ENCODE measurements at places on chromosomes 1 and 21.
A peak's percentile ranks its signal among the peaks of the same experiment; 100 is the strongest.

- no peak for DNase-seq
Measured at GRCh38 chr1:247942624-247943023, 6.0 kb upstream of the OR2L8 start.

DNA sequence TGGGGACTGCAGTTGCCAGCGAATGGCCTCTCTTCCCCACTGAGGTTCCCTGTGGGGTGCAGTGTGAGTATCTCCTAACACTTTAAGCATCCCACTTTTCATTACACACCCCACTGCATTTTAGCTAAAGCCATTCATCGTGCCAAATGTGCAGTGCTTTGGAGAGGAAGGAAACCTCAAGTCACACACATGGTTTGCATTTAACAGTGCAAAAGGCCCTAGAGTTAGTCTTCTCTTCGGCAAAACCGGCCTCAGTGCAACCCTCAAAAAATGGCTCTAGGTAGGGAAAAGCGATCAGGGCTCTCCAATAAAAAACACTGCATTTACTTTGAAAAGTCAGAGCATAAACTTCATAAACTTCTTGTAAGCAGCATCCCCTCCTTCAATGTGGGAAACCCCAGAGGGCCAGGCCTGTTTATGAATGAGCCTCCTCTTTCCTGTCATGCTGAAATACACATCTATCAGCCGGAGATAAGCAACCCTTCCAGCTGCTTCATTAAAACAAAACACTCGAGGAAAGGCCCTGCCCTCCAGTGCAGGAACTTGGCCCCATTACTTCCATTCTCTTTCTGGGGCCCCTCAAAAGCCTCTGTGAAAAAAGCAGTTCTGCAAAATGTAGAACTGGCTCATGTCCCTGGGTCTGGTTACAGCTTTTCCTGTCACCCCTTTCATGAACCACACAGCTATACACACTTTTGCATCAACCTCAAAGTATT, 184.0 kb downstream of the CDC7 start:
- no peak for DNase-seq

DNA sequence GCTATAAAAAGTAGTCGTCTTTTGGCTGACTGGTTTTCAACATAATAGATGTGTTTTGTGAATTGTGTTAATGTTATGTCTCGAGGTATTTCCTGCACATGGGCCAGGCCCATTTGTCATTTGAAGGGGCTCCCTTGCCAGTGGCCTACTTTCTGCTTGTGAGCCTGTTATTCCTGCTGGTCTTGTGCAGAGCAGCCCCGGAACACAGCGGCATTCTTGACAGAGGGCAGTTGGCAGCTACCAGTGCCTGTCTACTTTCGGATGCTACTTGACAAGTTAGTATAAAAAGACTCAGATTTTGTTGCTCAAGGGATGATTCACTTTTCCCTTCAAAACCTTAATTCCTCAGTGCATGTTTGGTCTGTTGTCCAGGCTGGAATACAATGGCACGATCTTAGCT, 28.5 kb downstream of the PGM1 start:
- peak; percentile 29 for DNase-seq

DNA sequence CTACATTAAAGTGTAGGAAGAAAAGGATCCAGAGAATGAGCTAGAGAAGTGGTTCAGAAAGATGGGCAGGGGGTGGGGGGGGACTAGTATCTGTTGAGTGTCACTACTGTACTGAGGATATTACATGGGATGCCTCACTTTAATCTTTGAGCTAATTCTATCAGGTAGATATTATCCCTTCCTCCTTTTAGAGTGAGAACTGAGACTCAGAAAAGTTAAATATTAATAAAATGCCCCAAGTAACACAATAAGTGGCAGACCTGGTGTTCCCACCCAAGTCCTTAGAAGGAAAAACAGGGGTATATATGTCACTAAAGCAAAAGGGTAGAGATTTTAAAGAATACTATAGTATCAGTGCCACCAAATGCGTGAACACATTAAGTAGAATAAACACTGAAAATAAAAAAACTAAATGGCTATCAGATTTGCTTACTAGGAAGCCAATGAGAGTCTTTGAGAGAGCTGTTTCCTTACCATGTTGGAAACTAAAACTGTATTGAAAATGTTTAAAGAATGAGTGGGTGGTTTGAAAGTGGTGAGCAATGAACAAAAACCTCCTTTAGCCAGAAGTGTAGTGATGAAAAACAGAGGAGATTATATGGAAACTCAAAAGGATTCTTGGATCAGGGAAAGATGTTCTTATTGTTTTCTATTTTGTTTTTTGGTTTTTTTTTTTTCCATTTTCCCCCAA, 230.8 kb downstream of the BARHL2 start:
- no peak for DNase-seq

- DNase-seq: no peak
Measured at GRCh38 chr1:9996624-9997582, at the start of gene RBP7. TSS of gene RBP7 (plus strand) at chr1:9997228. CDS start at chr1:9997259, 31 bp downstream.

- peak; percentile 55 for DNase-seq
Measured at GRCh38 chr1:51622455-51622913, 5.6 kb downstream of the OSBPL9 start.

- DNase-seq: no peak
Measured at GRCh38 chr1:22975694-22976093, 3.0 kb upstream of the LACTBL1 start.

DNA sequence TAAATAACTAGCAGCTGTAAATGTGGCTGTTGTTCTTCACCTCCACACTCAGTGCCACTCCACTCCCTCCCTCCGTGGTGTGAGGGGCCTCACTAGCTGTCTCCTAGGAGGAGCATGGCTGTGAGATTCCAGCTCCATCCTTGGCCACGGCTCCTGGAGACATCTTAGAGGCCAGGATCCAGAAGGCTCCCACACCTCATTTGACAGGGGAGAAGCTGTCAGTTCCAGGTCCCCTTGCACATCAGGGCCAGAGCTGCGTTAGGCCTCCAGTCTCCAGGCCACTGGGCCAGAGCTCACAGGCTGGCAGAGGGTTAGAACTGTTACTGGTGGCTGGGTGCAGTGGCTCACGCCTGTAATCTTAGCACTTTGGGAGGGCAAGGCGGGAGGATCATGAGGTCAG, 15.0 kb downstream of the PCSK9 start:
- no peak for DNase-seq

DNA sequence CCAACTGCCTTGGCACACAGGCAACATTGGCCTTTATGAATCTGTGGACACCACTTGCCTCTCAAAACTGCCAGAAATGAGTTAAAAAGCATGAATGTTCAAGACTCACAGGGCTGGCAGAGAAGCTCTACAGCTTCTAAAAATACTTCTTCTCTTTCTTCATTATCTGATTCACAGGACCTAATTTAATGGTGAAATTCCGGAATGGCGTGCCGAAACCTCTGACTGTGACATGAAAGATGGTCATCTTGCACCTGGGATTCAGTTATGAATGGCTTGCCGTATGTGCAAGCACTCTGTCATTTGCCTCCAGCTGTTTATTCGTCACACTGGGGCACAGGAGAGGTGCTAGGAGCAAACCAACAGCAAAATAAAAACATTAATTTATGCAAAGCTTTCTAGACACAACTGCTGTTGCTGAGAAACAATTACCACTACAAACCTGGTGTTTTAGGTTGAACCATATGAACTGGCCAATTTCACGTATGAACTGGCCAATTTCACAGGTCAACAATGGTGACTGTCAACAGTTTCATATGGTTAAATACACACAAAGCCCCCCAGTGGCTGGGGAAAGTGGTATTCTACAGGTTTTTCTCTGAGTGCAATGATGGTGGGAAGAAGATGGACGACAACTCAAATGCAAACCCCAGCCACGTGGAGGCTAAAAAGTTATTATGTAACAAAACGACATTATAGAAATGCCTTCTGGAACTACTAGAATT, 648.3 kb downstream of the KIF26B start:
- DNase-seq: no peak

DNA sequence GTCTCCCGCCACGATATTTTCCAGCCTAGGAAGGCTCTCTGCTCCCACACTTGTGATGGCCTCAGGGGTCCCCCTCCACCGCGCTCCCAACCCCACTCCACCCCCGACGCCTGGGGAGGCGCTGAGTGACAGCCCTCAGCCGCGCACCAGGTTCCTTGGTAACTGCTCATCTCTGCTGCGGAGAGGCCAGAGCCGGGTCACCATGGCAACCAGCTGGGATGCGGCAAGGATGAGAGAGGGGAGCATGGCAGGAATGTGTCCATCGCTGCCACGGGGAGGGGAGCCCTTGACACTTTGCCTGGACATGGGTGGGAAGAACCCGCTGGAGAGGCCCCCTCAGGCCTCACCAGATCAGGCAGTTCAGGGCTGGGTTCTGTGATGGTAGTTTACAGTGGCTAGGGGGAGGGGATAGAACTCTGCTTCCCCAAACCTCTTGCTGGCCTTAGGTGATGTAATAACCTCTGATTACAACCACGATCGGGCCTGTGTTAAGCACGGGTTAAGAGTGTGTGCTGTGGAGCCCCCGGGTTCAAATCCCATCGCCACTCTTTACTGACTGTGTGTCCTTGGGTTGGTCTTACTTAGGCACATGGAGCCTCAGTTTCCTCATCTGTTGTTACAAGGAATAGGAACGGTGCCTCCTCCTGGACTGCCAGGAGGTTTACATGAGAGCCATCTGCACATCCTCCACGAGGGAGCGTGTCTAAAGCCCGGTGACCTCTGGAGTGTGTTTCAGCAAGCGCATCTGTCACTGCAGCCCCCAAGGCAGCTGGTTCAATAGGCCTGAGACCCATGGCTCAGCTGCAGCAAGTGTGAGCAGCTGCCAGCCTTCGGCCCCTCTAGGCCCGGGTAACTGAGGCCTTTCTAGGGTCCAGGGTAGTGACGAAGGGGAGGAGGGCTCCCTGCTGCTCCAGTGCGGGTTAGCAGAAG, 6.3 kb downstream of the KIF17 start:
- DNase-seq: no peak

DNA sequence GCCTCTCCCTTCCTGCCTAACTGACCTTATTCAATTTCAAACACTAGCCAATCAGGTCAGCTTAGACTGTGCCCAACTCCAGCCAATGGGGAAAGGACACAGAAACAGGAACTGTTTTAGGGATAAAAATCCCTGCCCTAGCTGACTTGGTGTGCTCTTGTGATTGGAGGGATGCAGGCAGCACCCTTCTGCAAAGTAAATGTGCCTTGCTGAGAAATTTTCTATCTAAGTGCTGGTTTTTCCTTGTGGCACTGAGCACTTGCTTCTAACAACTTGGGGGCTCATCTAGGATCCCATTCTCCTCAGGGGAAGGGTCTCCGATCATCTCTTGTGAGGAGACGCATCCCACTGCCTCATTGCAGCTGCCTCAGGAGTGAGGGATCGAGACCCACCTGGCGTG, 10.7 kb upstream of the CD2 start:
- no peak for DNase-seq

DNA sequence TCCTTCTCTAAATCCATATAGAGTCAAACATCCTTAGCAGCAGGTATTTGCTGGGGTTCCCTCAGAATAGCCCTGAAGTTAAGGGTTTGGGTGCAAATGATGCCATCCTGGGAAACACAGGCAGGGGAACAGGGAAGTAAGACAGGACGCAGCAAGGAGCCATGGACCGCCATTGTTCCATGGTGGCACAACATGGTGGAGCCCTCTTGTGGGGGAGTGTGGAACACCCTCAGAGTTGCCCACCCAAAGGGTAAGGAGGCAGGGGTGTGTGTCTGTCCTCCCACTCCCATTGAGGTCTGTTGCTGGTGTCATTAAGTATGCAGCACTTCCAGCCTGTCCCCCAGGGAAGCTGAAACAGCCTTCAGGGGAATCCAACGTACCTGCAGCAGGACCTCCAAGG, 20.4 kb upstream of the RCAN1 start:
- no peak for DNase-seq

DNA sequence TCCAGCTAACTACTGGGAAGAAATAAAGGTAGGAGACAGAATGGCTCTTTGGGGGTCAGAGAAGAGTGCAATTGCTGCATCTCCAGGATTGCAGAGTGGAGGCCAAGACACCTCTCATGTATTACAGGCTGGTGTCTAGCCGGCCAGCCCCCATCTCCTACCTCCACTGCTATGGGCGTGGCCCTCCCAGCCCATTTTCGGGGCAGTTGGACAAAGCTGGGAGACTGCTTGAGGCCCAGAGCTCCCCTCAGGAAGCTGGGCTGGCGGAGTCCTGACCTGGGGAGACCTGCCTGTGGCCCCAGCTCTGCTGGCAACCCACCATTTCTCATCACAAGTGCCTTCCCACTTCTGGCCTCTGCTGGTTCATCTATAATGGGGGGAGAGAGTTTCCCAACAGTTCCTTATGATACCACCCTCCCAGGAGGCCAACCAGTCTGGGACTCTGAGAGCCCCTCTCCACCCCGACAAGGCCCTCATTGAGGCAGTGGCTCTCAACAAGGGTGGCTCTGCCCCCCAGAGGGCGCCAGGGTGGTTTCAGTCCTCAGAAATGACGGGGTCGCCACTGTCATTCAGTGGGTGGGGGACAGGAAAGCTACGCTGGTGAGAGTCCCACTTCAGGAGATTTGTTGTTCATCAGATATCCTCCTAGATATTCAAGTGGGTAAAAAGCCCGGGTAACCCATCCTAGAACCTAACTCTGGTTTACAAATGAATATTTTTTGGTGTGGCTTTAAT, 11.5 kb downstream of the RAP1GAP start:
- no peak for DNase-seq

- no peak for DNase-seq
Measured at GRCh38 chr1:229980009-229980408, 87.0 kb upstream of the GALNT2 start.

DNA sequence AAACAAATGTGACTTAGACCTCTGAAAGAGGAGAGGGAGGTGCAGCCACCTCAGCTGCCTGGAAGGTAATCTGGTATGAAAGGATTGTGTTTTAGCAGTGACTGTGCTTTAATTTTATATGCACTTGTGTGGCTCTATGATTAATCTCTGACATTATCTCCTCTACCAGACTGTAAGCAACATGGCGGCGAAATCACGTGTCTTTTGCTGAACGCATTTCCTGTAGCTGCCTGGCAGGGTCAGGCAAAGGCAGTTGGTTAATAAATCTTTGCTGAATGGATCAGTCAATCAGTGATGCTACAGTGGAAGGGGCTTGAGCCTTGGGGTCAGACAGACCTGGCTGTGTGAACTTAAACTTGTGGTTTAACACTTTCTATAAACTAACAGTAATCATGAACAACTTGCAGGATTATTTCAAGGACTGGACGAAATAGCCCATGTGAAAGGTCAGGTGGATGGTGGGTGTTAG, 96.9 kb downstream of the ADSS2 start:
- DNase-seq: peak; percentile 7

DNA sequence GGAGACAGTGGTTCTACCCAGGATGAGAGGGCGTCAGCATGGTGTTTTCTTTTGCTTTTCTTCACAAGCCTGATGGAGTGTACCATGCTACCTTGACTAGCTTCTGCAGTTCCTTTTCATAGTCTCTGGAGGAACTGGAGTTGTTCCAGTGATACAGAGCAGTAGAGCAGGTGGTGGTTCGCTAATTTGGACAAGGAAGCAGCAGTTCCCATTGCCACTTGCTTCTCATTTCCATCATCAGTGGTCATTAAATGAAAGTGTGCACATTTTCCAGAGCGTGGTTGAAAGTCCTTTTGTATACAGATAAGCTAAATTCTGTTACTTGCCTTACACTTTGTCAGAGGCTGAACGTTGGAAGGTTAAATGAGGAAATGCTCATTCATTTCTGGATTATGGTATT, 182.3 kb downstream of the C1orf21 start:
- no peak for DNase-seq

- no peak for DNase-seq
Measured at GRCh38 chr1:91026320-91026719, 4.5 kb upstream of the ZNF644 start.

GRCh38 chr1:92186081-92186480, 31.6 kb upstream of the C1orf146 start:
- DNase-seq: peak; percentile 19

Measured in NCI-H226 (cell line).